Stimulated activated CD4-positive, alpha-beta T cell treated with anti-CD3 and anti-CD28 coated beads, Interleukin-4, amount 100 ng/mL, for 24 hours (primary cell): ENCODE measurements at places on chromosomes 11 and 22.

- DNase-seq, result no peak
These were observed 6.9 kb downstream of the TST start for GRCh38 chr22:37012262-37012904.

GRCh38 chr22:27483095-27483785 is 318.3 kb downstream of the MN1 start:
- no peak for DNase-seq

GRCh38 chr11:72783144-72783905 is 10.5 kb downstream of the STARD10 start:
- DNase-seq, result no peak

DNA sequence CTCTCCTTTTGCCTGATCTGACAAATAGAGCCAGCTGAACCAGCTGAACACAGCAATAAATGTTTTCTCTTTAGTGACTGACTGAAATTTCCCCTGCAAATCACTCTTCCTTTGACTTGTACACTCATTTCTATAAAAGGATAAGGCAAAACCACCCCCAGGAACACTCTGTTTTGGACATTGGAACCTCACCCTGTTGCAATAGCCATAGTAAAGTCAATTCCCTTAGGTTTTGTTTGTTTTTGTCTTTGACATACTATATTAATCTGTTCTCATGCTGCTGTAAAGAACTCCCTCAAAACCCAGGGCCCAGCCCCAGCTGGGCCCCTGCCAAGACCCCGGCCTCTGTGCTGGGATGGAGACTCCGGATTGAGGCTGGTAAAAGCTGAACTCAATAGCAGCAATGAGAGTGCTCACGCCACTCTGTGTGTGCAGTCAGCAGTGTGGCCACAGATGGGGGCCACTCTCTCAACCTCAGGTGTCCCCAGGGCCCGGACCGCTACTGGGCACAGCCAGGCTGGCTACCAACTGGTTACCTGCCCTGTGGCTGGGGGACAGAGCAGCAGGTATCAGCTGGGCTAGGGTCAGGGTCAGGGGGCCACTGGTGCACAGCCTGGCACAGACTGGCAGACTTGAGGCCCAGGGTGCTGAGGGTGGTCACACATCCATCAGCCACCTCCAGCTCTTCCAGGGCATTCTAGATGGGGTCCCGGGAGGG is 597.4 kb downstream of the LUZP2 start:
- DNase-seq, result no peak

GRCh38 chr22:50208939-50209892 is 8.4 kb downstream of the SELENOO start:
- DNase-seq, result no peak

- DNase-seq, result no peak
These were observed 1.9 kb downstream of the ZFTA start for GRCh38 chr11:63766531-63767235.

- DNase-seq, result peak; percentile 44
These were observed 599 bp downstream of the NPTXR start for GRCh38 chr22:38843201-38843656.

DNA sequence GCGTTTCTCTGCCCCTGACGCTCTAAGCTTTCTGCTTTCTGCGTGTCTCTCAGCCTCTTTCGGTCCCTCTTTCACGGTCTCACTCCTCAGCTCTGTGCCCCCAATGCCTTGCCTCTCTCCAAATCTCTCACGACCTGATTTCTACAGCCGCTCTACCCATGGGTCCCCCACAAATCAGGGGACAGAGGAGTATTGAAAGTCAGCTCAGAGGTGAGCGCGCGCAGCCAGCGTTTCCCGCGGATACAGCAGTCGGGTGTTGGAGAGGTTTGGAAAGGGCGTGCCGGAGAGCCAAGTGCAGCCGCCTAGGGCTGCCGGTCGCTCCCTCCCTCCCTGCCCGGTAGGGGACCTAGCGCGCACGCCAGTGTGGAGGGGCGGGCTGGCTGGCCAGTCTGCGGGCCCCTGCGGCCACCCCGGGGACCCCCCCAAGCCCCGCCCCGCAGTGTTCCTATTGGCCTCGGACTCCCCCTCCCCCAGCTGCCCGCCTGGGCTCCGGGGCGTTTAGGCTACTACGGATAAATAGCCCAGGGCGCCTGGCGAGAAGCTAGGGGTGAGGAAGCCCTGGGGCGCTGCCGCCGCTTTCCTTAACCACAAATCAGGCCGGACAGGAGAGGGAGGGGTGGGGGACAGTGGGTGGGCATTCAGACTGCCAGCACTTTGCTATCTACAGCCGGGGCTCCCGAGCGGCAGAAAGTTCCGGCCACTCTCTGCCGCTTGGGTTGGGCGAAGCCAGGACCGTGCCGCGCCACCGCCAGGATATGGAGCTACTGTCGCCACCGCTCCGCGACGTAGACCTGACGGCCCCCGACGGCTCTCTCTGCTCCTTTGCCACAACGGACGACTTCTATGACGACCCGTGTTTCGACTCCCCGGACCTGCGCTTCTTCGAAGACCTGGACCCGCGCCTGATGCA is at the start of gene MYOD1:
TSS of gene MYOD1 (plus strand) at position 544 of the 910 bp plus-strand sequence. CDS start at position 756, 212 bp downstream.
- no peak for DNase-seq

DNA sequence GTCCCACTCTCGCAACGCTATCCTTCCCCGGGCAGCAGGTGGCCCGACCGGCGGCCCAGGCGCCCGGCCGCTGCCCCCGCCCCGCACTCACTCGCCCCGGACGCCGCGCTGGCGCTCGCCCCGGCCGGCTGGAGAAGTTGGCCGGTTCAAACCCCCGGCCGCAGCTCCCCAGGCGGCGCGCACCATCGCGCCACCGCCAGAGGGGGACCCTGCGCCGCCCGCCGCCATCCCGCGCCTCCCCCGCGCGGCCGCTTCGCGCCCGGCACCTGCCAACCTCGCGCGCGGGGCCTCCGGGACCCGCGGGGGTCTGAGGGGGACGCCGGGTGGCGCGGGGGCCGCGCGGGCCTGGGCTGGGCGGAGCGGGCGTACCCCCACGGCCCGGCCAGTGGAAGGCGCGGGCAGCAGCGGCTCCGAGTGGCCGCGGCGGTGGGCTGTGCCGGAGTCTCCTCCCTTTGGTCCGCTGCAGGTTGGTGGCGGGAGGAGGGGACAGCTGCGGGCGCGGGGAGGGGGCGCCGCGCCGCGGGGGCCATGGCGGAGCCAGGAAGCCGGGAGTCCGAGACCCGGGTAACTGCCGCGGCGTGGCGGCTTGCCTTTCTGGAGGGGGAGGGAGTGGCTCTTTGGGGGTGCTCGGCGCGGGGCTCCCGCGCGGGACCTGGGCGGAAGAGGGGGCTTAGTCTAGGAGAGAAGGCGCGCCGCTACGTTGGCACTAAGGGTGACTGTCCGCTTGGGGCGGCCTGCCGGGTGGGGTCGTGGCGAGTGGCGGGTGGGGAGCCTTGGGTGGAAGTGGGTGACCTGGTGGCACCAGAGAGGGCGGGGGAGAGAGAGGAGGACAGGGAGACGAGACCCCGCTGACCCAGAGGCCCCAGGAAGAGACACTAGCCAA is at the start of the genes MPST and TST:
TSS of gene MPST (plus strand) at position 434 of the 883 bp plus-strand sequence. CDS start at position 529, 95 bp downstream.
TSS of gene TST (minus strand) at position 139 of the 883 bp plus-strand sequence. CDS start 715 bp downstream, outside the sequence.
- peak; percentile 36 for DNase-seq

DNA sequence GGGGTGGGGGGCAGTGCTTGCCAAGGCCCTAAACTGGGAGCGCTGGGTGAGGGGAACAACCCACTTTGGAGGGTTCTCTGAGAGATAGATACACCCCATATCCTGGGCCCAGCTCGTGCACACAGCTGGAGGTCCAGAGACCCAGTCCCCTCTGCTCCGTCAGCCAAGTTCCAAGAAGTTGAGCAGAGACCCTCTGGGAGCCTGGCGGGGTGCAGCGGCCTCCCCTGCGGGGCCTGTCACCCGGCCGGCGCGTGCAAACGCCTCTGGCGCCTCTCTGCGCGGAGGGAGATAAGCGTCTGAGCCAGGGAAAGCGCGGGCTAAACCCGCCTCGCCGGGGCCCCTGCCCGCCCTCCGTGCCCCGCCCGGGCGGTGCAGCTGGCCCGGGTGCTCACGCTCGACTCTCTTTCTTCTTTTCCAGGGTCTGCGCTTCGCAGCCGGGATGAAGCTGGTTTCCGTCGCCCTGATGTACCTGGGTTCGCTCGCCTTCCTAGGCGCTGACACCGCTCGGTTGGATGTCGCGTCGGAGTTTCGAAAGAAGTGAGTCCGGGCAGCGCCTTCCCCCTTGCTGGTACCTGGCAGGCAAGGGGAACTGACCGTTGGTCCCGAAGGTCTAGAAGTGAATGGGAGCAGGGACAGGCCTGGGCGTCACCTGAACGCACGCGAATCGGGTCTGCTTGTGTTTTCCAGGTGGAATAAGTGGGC is 540 bp downstream of the ADM start:
- no peak for DNase-seq

DNA sequence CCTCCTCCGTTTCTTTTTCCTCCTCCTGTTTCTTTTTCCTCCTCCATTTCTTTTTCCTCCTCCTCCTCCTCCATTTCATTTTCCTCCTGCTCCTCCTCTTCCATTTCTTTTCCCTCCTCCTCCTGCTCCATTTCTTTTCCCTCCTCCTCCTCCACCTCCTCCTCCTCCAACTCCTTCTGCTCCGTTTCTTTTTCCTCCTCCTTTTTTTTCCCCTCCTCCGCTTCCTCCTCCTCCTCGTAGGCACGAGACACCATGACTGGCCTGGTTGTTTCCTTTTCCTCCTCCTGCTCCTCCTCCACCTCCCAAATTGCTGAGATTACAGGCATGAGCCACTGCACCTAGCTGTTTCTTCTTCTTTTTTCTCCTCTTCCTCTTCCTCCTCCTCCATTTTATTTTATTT is 25.6 kb upstream of the DRICH1 start:
- no peak for DNase-seq
